ENCODE measurements at places on chromosomes 16 and 17. TPM values are rescaled to one million over a fixed set of nuclear protein-coding genes. Genes with fewer than 3 reads are reported as not detected.

DNA sequence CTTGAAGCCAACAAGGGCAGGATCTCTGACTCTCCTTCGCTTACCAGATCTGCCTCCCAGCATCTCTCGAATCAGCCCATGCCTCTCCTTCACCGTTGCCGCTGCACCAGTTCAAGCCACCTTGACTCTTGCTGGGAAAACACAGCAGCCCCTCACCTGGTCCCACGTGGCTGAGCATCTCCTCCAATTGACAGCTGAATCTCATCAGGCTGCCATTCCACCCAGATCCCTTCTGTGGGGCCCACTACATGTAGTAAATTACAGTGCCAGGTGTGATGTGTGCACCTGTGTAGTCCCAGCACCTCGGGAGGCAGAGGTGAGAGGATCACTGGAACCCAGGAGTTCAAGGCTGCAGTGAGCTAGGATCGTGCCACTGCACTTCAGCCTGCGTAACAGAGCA is 37.8 kb upstream of the C16orf78 start:
- H3K4me3 ChIP-seq, result no peak overlapping the region
- no peaks in the 10 kb centered on the region for H3K27me3 ChIP-seq
- H3K4me1 ChIP-seq, result no peaks in the 10 kb centered on the region
- DNase-seq, result no peak

DNA sequence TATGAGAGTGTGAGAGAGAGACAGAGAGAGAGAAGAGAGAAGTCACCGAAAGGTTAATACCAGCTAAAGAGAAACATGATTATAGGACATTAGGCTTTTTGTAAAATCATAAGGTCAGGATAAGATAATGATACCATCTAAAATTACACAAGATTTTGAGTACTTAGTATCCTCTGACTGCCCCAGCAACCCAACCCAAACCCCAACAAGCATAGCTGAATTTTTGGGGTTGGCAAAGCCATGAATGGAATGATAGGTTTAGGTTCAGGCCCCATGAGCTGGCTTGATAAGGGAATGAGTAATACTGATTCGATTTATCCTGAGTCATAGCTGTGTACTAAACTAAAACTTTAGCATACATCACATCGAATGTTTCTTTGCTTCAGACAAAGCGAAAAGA is 259.5 kb downstream of the IRX3 start:
- no peaks in the 10 kb centered on the region for H3K4me1 ChIP-seq
- H3K36me3 ChIP-seq, result no peaks in the 10 kb centered on the region
- no peak overlapping the region for H3K4me3 ChIP-seq

DNA sequence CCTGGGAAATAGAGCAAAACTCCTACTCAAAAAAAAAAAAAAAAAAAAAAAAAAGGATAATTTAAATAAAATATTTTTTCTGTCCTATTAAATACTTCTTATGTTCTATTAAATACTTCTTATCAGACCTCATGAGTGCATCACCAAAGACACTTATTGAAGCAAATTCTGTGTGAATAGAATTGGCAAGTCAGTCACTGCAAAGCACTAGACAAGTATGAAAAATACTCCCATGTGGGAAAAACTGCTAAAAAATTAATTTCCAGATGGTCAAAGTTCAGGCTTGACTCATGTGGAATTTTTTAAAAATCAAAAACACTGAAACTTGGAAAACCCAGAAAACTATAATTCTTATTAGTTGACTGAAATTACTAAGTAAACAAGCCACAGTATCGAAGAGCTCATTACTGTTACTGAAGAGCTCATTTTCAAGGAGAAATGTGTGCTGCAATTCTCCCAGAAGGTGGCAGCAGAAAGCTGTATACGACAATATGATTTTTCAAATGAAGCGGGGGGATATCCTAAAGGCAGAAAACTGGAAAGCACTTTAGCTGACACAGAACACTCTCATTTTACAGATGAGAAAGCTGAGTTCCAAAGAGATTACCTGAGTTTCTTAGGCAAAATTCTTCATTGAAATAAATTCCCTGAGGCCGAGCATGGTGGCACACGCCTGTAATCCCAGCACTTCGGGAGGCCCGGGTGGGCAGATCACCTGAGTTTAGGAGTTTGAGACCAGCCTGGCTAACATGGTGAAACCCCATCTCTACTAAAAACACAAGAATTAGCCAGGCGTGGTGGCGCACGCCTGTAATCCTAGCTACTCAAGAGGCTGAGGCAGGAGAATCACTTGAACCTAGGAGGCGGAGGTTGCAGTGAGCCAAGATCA is 15.9 kb upstream of the FBXO47 start:
- H3K27ac ChIP-seq, result no peak overlapping the region
- H3K4me3 ChIP-seq, result no peak overlapping the region
- no peaks in the 10 kb centered on the region for H3K36me3 ChIP-seq

DNA sequence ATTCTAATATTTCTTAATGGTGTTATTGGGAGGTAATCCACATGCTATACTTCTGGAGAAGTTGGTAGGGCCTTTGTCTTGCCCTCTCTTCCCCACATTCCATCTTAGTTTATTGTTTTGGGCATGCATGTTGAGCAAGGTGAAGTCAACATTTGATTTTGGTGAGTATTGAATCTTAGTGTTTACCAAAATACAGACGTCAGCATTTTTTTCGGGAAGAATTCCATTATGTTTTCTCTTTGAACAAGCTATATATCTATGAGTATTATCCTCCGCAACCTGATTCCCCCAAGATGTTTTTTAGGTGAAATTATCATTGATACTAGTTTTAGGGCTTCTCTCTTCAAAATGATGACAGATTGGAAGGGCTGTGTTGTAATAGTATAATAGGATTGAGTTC is 47.4 kb upstream of the SHISA9 start:
- H3K4me3 ChIP-seq, result no peak overlapping the region
- H3K27ac ChIP-seq, result no peak overlapping the region
- H3K36me3 ChIP-seq, result no peaks in the 10 kb centered on the region

DNA sequence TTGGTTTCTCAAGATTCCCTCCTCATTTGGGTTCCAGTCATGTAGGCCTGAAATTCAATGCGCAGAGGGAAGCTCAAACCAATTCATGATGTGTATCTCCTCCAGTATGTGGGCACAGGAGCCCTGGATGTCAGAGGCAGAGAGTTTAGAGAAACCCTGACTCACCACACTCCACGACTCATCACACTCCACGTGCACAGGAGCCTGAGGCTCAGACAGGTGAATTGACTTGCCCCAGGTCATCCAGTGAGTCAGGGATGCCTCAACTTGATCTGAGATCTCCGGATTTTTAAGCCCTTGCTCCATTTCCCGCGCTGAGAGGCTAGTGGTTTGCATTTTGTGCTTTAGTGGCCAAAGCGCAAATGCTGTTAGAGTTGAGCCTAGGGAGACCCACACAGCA is 183.9 kb downstream of the HAPSTR1 start:
- H3K4me3 ChIP-seq, result no peak overlapping the region
- H3K4me1 ChIP-seq, result no peaks in the 10 kb centered on the region
- no peak for DNase-seq

DNA sequence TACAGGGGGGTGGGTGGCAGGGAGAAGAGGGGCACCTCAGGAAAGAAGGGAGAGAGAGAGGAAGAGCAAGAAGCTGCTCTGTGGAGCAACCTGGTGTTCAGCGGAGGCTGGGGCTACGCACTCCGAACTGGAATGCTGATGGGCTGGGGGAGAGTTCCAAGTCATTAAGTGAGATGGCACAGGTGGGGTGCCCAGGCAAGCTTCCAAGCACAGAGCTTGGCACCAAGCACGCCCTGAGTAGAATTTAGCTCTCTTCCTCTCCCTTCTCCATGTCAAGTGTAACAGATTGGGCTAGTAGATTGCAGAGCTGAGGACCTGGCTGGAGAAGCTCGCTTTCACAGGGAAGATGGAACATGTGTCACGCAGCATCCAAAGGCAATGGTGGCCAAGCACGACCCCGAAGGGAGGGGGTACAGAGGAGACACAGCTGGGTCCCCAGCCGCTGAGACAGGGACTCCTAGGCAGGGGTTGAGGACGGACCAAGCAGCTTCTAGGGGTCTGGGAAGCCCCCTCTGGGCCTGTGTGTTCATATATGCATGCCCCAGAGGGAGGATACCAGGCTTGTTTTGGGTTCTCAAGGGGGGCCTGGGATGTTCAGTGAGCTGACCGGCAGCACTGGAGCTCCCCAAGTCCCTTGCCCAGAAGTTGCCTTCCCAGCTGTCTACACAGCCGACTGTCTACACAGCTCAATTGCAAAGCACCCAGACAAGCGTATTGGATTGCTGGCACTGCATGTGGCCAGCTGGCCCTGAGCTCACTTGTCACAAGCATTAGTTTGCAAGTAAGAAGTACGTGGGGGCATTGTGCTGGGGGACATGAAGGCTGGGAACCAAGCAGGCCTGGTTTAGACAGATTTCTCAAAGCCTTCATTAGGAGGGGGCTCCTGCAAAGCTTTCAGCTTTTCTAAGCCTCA is 247.8 kb downstream of the ENGASE start:
- H3K27me3 ChIP-seq, result no peaks in the 10 kb centered on the region
- no peak overlapping the region for H3K27ac ChIP-seq
- no peaks in the 10 kb centered on the region for H3K36me3 ChIP-seq

GRCh38 chr17:34532281-34533065 is 46.9 kb upstream of the TMEM132E start:
- no peaks in the 10 kb centered on the region for H3K36me3 ChIP-seq
- H3K4me3 ChIP-seq, result no peak overlapping the region
- DNase-seq, result no peak
- no peaks in the 10 kb centered on the region for H3K27me3 ChIP-seq
- no peaks in the 10 kb centered on the region for H3K4me1 ChIP-seq

Gene EPN3
- 0.85 TPM for total RNA-seq

Gene GAST
- total RNA-seq, result not detected

Gene ZNRF1
- total RNA-seq, result 53.7 TPM

Measured in ascending aorta (tissue), 2 donors.